ENCODE measurements at places on chromosomes 7 and 10.

GRCh38 chr10:131126321-131127137 lies 185.0 kb downstream of the TCERG1L start:
- DNase-seq: no peak

DNA sequence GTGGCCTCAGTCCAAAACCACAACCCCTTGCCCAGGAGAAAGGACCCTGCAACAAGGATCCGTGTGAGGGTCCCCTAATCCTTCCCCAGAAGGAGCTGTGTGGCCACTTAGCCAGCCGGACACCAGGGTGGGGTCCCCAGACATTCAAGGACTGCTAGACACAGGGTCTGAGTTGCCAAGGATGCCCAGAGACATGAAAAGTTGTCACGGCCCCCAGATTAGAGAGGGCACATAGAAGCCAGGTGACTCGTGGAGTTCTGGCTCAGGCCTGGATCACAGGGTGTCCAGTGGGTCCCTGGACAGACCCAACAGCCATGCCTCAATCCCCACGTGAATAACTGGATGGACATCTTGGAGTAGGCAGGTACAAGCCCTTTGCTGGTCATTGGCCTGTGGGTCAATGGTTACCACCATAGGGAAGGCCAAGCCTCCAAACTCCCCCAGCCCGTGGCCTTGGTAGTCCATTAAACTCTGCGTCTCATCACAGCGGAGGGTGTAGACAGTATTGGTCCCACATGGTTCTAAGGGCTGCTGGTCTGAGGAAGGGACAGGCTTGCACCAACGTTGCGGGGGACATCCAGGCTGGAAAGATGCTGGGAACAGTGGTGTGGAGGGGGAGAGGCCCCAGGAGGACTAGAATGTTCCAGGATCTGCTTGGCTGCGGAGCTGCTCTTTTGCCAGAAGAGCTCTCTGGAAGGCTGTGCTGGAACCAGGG lies 205.9 kb upstream of the PPP2R2D start:
- no peak for DNase-seq

GRCh38 chr10:29998142-29998808 lies 61.1 kb downstream of the JCAD start:
- peak; percentile 31 for DNase-seq

DNA sequence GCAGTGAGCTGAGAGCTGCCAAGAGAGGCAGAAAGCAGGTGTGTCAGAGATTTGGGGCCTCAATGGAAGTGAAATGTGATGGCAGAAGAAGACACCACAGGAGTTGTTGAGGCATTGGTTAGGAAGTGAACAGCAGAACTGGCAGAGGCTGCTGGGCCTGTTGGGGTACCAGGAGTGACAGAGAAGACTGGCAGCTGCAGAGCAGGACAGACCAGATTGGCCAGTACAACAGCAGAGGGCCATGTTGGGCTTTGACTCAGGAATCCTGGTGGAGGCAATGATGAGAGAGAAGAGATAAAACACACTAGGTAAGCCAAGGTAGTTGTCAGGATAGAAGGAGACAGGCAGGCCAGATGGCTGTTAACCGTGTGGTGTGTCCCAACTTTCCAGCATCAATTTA lies 19.9 kb upstream of the HERPUD2 start:
- DNase-seq: no peak

GRCh38 chr10:4022473-4022872 lies 237.5 kb upstream of the KLF6 start:
- no peak for DNase-seq

- DNase-seq: no peak
These were observed 131.3 kb downstream of the FAM53B start for GRCh38 chr10:124612611-124613498.

GRCh38 chr10:78543749-78544362 lies 510.2 kb downstream of the RPS24 start:
- DNase-seq: no peak

- DNase-seq: no peak
These were observed 8.3 kb upstream of the PPP1R35 start for GRCh38 chr7:100444311-100445278.

GRCh38 chr10:68105820-68106219 lies 3.5 kb upstream of the MYPN start:
- no peak for DNase-seq

GRCh38 chr7:148706368-148706767 lies 7.7 kb downstream of the CUL1 start:
- no peak for DNase-seq

DNA sequence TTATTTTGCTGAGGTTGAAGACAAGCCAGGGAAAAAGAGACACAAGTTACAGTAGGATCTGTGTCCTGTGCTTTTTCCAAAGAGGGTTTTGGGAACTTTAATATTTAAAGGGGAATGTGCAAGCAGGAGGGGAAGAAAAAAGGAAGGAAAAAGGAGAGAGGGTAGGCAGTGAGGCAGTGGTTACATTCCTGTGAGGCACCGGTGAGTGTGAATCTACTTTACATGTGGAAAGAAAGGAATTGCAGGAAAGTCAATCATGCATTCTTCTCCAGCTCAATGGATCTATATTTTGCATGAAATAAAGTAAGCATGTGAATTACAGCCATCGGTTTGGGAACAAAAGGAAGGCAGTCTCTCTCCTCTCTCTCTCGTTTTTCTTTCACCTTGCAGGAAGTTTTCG lies 12.6 kb upstream of the DYNC2I1 start:
- DNase-seq: no peak

DNA sequence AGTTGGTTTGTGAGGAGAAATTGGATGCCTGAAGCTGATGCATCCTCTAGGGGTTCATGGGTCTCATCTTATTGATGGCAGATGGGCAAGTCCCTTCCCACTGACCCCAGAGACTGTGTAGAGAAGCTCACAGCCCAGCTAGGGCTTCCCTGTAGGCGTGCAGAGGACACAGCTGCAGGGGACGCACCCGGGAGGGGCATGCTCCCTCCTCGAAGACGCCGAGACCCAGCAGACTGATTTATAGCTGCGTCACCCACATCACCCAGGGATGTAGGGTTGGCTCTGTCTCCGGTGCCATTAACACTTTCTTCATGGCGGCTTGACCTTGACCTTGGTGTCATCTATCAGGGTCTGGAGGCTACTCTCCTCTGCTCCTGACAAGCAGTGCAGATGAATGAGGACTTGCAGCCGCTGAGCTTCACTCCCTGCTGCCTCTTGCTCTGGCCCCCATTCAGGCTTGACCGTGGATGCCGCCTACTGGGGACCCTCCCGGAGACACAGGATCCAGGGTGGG lies 549.7 kb downstream of the TCERG1L start:
- DNase-seq: no peak

DNA sequence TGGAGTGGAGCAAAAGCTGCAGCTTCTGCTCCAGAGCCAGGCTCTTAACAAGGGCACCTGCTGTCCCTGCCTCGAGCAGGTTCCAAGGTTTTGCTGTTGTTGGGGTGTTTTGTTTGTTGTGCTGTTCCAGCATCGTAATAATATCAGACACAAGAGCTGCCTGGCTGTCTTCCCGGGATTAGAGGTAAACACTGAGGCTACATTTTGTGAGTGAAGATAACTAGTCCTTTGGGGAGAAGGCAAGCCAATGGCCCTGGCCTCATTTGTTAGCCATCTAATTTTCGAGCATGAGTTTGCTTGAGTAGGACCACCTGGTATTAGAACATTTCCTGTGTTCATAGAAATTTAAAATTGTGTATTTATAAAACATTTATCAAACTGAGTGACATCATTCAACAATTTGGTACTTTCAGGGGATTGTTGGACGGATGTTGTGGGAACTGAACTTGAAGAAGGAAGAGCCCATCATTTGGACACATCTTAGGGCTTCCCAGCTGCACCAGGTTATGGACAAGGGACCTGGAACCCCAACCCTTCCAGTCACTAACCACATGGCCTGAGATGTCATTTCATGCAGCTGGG lies 555.0 kb downstream of the TNS3 start:
- no peak for DNase-seq

DNA sequence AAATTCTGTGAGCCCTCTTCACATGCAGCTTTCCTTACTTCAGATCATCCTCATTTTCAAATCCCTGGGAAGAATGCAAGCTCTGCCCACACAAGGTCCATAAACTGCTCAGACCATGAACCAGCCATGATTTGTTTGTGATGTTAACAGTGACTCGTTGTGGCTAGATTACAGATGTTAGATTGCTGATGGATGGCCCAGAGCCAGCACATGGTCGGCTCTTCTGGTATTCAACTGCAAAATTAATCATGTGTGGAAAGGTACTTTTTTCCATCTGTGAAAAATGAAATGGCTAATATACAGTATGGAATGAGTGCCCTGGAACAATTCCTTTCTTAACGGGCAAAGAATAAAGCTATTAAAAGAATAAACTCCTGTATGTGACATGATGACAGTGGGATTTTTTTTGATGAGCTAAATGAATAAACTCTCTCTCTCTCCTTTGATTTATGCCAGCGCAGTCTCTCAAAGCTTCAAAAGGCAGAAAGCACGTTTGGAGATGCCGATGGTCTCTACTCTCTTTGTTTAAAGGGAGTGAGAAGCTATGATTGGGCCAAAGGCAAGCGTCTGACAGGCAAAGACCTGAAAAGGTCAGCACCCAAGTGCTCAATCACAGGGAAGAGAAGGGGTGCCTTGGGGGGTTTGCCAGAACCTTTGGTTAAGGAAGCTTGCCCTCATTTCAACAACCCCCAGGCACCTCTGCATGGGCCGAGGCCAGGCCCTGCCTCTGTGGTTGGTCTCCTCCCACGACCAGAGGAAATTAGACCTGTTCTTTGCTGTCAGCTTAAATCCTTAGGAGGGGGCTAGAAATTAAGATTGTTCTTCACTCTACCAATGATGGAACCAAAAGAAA lies 444.0 kb upstream of the NFE2L3 start:
- DNase-seq: no peak

DNA sequence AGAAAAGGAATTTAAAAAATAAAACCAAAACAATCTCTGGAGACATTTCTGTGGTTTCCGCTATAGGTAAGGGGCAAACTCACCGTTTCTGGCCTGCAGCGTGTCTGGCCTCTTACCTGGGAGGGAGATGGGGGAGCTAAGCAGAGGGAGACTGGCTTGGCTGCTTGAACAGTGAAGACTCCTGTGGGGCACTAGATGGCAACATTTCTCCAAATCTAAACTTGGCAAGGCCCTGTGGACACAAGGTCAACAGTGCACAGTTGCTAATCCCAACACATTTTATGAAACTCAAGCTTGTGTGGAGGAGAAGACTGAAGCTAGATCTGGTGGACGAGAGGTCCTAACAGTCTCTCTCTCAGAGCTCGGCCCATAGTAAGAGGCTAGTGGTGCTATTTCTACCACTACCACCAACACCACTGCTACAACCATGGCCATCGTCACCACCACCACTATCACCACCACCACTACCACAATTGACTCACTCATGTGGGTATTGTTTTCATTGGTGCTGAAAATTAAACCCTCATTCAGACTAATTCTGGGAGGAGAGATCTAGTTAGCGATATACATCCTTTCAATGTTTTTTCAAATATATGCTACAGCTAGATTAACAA lies 28.4 kb upstream of the CDHR3 start:
- no peak for DNase-seq

DNA sequence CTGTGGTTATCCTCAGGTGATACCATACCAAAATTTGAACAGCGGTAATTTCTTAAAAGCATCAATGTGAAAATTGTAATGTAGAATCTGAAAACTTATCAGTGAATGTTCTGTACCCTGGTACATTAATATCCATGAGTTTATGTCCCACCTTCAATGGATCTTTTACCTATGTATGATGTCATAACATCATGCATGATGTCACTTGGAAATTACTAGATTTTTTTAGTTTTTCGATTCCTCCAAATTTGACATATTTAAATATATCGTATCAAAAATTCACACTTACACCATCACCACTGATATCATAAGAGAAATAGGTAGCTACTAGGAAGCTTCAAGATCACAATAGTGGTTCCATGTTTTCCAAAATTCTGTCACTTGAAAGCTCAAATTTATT lies 95.0 kb upstream of the AKR1E2 start:
- DNase-seq: no peak
